ENCODE measurements at places on chromosomes 7 and 10.

- peak; percentile 27 for DNase-seq
Observed at GRCh38 chr7:39356172-39356925, 209.9 kb upstream of the YAE1 start.

DNA sequence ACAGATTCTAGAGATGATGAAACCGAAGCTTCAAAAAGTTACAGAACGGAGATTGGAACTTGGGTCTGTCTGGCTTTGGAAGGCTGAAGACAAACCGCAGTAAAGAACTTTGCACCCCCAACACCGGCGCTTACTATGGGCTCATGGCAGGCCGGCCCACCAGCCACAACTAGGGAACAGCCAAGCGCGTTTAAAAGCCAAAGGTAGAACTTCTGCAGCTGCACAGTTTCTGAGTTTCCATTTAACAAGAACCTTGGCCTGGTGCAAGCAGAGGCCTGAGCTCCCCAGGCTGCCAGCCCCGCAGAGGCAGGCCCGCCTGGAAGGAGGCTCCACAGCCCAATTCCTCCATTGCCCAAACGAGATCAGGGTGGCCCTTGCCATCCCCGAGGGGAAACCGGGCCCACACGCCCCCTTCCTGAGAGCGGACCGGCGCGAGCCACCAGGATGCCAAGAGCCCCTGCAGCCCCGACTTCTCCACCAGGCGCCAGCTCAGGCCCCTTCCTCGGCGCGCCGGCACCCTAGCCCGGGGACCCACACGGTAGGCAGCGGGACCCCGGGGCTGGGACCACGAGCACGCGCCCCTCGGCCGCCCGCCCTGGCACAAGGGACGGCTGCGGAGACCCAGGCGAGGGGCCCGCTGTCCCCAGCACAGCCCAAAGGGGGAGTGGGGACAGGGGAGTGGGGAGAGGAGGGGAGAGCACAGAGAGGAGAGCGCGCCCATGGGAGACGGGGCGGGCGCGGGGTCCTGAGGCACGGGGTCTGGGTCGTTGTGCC, 566 bp downstream of the MAD1L1 start:
- peak; percentile 59 for DNase-seq

GRCh38 chr10:18350340-18350739, 210.1 kb downstream of the CACNB2 start:
- DNase-seq = peak; percentile 4

DNA sequence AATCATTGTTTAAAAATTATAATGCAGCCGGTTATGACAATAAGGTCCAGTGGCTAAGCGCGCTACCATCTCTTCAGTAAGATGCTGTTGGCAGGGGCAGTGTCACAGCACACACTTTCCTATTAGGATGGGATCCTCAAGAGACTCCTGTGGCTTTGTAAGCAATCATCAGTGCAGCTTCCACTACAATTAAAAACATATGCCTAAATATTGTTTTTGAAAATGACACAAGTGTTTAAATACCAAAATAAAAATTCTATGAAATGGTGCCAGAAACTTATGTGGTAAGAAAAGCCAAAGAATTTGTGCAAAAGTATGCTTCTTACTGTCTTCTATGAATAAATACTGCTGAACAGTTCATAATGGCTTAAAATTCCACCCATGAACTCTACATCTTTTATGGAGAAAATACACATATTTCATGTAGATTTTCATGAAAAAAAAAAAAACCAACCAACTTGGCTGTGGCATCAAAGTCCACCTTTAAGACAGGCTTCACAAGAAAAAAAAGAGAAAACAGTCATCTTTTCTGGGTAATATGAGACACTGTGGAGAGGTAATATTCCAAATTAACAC, 132.8 kb downstream of the SEMA3C start:
- DNase-seq = no peak

GRCh38 chr7:101094791-101095375, 9.6 kb downstream of the TRIM56 start:
- DNase-seq = peak; percentile 87

- DNase-seq = no peak
Observed at GRCh38 chr7:137755846-137756651, 90.7 kb downstream of the DGKI start.

- DNase-seq = peak; percentile 5
Observed at GRCh38 chr10:120490288-120490687, 33.3 kb downstream of the PLPP4 start.

DNA sequence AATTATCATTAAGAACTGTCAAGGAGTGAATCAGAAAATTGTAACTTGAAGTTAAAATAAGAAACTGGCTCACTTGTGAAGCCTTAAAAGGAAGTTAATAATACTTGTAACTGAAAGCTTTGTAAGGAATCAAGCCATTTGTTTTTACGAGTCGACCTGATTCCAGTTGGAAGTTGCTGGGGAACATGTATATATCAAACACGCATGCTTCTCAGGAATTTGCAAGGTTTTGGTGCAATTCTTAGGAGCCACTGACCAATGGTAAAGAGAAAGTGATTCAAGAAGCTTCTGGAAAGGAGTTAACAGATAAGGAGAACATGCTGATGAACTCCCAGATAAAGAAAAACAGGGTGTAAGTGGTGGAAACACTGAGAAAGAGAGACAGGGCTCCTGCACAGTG, 56.4 kb downstream of the ETV1 start:
- no peak for DNase-seq

GRCh38 chr10:92407305-92408016, 116.5 kb downstream of the MARCHF5 start:
- DNase-seq = no peak

DNA sequence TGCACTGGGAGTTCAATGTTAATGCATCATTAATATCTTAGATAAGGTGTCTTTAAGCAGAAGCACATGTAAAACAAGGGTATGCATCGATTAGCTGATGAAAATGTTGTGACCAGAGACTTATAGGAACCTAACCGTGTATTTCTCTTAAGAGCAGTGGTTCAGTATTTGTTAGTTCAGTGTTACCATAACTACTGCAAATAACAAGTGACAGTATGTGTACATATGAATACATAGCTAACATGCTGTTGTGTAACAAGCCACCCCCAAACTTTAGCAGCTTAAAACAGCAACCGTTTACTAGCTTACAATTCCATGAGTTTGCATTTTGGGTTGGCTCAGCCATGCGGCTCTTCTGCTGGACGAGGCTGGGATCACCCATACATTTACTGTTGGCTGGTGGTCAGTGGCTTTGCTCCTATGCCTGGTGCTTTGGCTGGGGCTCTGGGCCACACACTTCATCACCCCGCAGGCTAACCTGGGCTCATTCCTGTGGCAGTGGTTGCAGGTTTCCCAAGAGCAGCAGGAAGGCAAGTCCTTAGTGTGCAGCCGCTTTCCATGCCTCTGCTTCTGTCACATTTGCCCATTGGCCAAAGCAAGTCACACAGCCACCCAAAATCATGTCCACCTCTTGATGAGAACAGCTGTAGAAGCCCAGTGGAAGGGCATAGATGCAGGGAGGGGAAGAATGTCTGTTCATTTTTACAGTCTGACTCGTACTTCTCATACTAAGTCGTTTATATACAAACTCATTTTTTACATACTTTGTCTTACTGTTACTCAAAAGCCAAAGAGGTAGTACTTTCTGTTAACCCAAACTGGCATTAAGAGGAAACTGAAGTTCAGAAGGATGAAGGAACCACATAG, 103.3 kb upstream of the GATA3 start:
- no peak for DNase-seq

GRCh38 chr7:15950299-15950698, 263.8 kb upstream of the MEOX2 start:
- no peak for DNase-seq

DNA sequence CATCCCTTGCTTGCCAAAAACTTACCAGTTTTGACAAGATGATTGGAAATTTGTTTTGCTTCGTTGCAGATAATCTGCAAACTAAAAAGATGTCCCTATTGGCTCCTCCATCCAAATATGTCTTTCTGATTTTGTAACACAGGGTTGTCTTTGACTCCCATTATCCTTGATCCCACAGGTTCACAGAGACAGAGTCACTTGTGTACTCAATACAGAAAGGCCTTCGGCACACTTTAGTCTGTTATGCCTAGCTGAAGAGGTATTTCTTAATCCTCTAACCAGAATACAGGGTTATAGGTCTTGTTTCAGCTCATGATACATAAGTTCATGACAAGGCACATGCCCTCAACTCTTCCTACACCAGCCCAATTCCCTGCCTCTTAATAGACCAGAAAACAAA, 10.7 kb upstream of the CNNM1 start:
- no peak for DNase-seq

DNA sequence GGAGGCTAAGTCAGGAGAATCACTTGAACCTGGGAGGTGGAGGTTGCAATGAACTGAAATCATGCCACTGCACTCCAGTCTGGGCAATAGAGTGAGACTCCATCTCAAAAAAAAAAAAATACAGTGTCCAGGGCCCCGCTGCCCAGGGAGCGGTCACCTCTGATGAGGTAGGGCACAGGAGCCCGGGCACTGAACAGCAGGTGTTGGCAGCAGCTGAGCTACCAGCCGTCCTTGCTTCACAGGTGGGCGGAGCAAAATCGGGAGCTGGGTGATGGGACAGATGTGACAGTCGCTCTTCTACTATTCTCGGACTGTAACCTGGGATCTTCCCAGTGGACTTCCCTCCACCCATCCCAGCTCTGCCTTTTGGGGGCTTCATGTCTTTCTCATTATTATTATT, 49.4 kb downstream of the GTF2IRD1 start:
- DNase-seq = no peak

GRCh38 chr10:93904901-93905300, 11.1 kb downstream of the SLC35G1 start:
- no peak for DNase-seq

GRCh38 chr7:151146761-151147160, 20.7 kb downstream of the GBX1 start:
- no peak for DNase-seq

GRCh38 chr10:124242791-124243190, 149.4 kb upstream of the CHST15 start:
- no peak for DNase-seq

DNA sequence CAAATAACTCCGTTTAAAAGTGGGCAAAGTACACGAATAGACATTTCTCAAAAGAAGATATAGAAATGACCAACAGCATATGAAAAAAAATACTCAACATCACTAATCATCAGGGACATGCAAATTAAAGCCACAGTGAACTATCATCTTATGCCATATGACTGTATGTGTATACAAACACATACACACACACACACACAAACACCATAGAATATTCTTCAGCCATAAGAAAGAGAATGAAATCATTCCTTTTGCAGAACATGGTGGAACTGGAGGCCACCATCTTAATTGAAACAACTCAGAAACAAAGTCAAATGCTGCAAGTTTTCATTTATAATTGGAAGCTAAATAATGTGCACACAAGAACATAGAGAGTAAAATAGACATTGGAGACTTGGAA, 1019.4 kb downstream of the KCNMA1 start:
- DNase-seq = no peak

- DNase-seq = no peak
Observed at GRCh38 chr10:14761372-14761771, 13.3 kb downstream of the FAM107B start.

- DNase-seq = no peak
Observed at GRCh38 chr10:77101341-77101740, 536.3 kb downstream of the KCNMA1 start.

DNA sequence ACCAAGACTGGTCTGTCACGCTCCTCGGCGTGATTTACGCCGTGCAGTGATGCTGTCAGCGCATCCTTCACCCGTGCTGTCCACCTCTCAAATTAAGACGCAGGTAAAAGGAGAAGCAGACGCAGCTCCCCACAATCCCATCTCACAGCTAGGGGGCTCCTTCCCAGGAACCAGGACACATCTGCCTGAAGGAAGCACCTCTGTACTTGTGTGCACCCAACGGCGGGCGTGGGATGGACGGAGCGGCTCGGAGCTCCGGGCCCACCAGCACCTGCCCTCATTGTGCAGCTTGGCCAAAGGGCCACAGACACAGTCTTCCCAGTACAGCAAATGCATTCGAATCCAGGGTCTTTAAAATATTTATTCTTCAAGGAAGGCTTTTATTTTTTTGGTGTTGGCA, 55.3 kb downstream of the STK32C start:
- peak; percentile 36 for DNase-seq

DNA sequence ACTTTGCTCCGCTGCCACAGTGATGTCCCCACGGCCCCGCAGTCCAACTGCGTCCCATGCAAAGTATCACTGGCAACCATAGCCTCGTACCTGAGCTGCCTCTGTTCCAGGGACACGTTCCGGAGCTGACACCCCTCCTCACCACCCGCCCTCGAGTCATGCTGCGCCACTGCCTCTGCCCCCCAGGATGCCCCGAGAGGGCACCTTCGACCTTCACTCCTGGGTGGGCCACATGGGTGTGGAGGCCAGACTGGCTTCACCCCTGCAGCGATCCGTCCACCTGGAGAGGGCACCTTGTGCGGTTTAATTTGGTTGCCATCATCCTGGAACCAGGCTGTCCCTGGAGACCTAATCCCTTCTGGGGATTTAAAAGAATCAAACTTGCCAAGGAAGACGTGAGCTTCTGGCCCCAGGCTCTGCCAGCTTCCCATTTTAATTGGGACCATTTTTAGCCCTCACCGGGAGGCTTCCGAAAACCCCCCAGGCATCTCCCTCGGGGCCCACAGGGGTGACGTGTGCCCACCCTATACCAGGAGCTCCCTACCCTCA, 19.2 kb upstream of the TNRC18 start:
- no peak for DNase-seq

GRCh38 chr10:86215046-86215445, 151.5 kb downstream of the GRID1 start:
- DNase-seq = no peak

- no peak for DNase-seq
Observed at GRCh38 chr7:29574659-29575058, 11.0 kb downstream of the PRR15 start.
